Stimulated activated CD4-positive, alpha-beta T cell treated with anti-CD3 and anti-CD28 coated beads, Interleukin-4, amount 100 ng/mL, for 48 hours (primary cell): ENCODE measurements at places on chromosomes 5 and 9.
A peak's percentile ranks its signal among the peaks of the same experiment; 100 is the strongest.

DNA sequence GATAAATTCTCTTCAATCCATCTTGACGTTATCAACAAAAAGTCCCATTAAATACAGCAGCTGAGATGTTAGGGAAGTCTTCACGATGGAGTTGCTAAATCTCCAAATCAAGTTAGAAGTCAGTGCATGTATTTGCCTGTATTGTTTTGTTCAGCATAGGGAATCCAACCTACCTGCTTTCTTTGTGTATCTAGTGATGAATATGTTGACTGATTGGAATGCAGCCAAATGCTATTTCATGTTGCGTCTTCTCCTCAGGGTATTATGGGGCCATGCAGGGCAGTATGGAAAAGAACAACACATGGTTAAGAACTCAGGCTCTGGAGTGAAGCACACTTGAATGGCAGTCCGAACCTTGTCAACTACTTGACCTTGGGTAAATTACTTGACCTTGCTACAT is 529.5 kb upstream of the ZNF462 start:
- DNase-seq, result no peak

DNA sequence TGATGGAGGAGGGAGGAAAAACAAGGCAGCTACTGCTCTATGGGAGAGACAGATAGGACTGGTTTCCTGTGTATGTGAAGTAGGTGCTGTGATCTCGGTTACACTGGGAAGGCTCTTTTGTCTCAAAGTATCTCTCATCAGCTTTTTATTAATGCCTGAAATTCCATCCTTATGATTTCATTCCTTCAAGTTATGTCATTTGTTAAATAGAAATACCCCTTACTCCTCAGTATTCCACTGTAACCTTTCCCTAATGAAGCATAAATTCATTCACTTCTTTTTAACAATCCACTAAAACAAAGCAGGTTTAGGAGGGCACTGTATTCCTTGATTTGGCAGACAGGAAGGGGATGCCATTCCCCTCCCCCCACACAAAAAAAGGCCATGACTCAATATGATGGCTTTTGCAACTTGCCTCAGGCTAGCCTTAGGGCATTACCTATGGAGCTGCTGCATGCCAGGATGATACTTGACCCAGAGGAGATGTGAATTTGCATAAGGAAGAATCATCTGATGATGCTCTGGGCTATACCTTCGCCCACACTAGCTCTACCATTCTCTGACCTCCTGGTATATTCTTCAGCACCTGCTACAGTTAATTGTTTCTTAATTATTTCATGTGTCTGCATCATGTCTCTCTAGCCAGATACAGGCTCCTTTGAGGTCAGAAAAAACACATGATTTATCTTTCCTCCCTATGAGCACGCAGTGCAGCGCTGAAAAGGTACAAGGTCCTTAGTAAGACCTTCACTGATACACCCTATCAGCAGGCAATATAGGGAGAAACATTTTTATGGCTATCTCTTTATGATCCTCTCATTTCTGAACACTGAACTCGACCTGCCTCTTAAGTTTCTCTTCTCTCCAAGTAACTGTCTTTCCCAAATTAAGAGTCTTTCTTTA is 26.3 kb downstream of the NR3C1 start:
- no peak for DNase-seq

GRCh38 chr9:116350213-116350612 is 196.6 kb downstream of the PAPPA start:
- no peak for DNase-seq

DNA sequence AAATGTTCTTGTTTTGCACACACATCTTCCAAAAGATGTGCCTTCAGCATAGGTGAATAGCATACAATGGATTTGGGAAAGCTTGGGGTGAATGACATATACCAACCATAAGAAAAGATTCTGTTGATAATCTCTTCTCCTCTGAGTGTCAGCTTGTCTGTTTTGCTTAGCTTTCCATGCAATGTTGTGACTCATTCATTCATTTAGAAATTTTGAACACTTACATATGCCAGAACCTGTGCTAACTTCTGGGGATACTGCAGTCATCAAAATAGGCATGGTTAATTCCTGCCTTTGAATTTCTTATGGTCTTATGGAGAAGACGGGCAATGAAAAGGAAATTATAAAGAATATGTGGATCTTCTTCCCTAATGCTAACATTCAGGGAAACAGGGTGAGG is 14.1 kb downstream of the ADRB2 start:
- no peak for DNase-seq

DNA sequence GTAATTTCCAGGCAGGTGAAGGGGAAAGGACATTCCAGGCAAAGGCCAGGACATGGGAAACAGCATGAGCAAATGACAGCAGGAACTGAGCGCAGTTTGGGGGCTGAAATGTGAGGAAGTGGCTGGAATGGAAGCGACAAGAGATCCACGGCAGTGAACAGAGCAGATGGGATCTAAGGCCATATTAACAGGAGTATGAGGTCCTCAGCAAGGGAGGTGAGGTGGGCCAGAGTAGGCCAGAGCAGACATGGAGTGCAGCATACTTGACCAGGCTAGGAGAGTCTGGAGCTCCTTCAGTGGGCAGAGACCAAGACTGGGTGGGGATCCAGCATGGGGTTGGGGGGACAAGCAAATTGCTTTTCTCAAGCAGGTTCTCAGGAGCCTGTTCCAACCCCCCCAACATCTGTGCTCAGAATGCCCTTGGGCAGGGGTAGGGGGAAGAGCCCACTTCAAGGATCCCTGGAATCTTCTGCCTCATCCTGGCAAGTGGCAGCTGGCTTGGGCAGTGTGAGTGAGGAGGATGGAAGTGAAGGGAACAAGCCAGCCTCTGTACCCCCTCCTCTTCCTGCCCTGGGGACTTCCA is 34.5 kb downstream of the DAB2IP start:
- no peak for DNase-seq

DNA sequence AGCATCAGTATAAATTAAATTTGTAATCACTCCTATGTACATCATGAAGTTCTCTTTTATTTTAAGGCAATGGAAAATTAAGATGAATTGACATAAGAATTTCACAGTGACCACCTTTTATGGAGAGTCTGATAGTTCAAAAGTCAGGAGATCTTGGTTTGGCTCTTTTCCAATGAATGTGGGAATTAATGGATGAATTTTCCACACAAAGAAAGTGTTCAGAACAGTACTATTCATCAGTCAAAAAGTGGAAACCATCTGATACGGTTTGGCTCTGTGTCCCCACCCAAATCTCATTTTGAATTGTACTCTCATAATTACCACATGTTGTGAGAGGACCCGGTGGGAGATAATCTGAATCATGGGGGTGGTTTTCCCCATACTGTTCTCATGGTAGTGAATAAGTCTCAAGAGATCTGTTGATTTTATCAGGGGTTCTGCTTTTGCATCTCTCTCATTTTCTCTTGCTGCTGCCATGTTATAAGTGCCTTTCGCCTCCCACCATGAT is 24.5 kb downstream of the CCDC125 start:
- no peak for DNase-seq

- DNase-seq, result no peak
Observed at GRCh38 chr9:87498046-87498810, 561 bp downstream of the DAPK1 start.

- no peak for DNase-seq
Observed at GRCh38 chr9:108484468-108484867, 371.3 kb downstream of the ACTL7B start.

- no peak for DNase-seq
Observed at GRCh38 chr9:77291714-77292113, 114.4 kb downstream of the VPS13A start.

DNA sequence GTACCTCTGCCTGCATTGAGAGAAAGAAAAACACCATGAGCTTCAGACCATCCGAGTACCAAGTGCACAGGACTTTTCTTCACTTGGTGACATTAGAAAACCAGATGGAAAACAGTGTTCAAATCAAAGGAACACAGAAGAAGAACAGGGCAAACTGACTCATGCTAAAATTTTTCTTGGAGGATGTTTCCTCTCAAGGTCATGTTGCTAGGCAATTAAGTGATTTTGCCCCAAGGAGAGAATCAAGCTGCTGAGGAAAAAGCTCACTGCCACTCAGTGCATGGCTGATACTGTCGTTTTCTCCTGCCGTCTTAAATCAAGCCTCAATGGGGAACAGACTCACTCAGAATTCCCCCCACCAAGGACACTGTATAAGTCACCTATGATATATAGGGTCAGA is 57.9 kb upstream of the SIMC1 start:
- DNase-seq, result no peak

DNA sequence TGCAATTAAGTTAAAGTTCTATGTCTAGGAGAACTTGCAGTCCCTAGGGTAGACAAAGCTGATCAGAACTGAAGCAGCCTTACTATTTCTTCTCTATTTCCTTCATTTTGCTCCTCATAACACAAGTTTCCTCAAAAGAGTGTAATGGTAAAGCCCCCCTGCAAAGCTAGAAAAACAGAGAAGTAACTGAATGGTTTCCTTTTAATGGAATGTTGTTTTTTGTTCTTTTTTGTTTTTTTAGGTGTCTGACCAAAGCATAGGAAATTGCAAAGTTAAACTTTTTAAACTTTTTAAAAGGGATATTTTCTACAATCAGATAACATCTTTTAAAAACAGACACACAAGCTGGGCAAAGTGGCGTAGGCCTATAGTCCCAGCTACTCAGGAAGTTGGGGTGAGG is 145.7 kb downstream of the TLE1 start:
- DNase-seq, result no peak

GRCh38 chr9:91758491-91758981 is 191.5 kb downstream of the ROR2 start:
- peak; percentile 18 for DNase-seq

- DNase-seq, result no peak
Observed at GRCh38 chr5:160926428-160926827, 74.4 kb upstream of the ATP10B start.

DNA sequence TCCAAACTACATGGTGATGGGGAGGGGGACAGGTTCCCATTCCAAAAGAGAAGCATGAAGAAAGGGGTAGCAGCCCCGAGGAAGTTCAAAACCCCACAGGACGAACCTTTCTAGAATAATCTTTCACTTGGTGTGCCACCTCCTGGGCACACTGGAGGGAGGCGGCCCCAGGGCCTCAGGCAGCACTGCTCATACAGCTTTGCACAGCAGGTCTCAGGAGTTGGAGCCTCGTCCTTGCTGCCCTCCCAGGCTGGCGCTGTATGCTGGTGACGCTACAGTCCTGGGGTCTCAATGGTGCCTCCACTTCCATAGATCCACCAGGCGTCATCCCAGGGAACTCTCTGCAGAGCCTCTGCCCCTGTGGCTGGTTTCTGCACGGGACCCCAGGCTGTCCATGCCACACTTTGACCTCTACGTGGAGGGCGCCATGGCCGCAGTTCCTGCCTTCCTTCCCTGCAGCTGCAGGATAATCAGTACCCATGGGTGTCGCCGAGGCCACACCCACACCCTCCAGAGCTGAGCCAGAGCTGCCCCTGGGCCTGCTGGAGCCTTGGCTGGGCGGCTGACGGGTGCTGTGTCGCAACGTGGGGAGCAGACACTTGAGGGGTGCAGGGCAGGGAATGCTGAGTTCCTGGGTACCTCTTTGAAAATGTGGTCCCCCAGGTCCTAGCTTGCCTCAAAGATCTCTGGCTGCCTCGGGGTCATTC is 95.3 kb downstream of the COL5A1 start:
- no peak for DNase-seq
